Stimulated activated memory B cell treated with anti-CD40 and anti-IgM and Interleukin-4, amounts not matched to agents 10 μg/mL and 1 μg/mL and 100 μg/mL, for 72 hours (primary cell): ENCODE measurements at places on chromosomes 11 and 22.

DNA sequence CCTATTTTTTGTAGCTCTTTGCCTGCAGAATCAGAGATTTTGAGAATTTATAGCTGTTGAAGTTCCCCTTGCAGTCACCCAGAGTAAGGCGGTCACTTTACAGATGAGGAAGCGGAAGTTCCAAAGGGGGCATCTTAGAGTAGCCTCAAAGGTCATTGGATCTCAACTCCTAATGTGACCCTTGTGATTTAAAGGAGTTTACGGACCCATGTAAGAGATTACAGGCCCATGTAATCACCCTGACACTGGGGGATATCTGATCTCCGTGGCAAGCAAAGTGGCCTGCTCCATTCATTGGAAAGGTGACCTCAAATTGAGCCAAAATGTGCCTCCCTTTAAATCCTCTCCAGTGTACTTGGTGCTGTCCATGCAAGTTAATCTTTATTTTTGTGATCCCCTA is 15.7 kb downstream of the P2RX3 start:
- ATAC-seq: no peak

GRCh38 chr22:30015229-30015797 is 65.0 kb upstream of the HORMAD2 start:
- ATAC-seq: no peak

DNA sequence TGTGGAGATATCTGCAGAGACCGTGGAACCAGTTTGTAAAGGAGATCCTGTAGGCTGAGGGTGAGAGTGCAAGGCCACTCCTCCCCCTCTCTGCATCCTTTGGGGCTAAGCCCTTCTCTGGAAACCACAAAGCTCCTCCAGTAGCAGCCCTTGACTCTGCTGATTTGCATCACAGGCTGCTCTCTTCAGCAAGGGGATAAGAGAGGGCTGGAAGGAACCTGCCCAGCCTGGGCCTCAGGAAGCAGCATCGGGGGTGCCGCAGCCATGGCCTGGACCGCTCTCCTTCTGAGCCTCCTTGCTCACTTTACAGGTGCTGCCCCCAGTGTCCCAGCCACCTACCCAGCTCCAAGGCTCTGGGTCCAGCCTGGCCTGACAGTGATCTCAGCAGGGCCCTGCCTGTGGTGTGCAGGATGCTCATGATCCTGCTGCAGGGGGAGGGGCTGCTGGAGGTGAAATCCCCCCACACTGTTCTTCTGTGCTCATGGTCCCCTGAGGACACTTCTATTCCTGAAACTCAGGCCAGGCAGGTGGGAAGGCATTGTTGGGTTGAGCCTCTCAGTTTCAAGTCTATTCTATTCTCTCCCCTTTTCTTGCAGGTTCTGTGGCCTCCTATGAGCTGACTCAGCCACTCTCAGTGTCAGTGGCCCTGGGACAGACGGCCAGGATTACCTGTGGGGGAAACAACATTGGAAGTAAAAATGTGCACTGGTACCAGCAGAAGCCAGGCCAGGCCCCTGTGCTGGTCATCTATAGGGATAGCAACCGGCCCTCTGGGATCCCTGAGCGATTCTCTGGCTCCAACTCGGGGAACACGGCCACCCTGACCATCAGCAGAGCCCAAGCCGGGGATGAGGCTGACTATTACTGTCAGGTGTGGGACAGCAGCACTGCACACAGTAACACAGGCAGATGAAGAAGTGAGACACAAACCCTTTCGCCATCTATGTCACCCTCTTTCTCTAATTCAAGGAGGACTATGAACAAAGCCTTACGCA is 68.5 kb upstream of the IGLL5 start:
- peak; percentile 76 for ATAC-seq

- ATAC-seq: no peak
Measured at GRCh38 chr22:25402160-25402500, 162.3 kb upstream of the GRK3 start.

DNA sequence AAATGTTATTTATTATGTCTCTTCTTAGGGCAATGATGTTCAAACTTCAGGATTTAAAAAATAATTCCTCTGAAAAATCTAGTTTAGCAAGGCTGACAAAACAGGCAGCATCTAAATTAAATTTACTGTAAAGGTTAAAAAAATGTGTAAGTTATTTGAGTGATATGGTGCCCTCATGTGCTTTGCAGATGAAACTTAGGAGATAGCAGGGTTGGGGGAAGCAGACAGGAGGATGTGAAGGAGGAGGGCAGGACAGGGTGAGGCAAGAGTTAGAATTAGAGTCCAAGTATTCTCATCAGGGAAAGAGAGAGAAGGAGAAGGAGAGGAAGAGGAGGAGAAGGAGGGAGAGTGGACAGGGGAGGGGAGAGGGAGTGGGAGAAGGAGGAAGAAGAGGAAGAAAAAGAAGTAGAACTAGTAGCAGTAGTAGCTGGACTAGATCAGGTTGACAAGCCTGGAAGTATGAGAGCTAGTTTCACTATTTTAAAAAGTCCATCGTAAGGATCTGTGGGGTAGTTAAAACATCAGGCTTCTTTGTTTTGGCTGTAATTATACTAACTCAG is 141.2 kb upstream of the SESN3 start:
- no peak for ATAC-seq

DNA sequence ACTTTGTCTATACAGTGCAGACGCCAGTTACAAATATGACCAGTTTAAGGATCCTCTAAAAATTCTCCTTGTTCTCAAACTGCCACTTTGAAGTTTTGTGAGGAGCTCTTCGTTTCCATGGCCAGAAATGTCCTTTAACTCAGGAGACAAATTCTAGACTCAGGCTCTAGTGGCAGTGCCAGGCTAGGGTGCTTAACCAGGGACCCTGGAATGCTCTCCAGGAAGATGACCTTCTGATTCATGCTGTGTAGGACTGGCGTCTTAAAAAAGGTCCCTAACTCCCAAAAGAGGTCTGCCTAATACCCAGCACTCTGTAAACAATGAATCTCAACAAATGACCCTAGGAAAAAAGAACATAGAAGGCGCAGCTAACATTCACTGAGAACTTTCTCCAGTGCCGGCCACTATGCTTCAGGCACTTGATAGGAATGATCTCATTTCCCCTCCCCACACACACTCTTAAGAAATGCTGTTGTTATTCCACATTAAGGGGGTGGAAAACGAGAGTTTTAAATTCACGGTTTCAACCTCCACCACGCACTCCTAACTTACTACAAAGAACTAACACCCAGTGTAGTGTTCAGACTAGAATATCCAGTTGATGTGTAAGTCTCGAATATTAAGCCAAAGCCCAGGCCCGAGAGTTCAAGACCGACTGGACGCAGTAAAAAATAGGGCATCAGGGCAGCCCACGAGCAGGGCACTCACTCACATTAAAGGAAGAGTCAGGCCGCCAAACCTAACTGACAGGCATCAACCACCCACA is 747 bp downstream of the NXF1 start:
- ATAC-seq: no peak

GRCh38 chr11:125132596-125132995 is 21.2 kb upstream of the TMEM218 start:
- ATAC-seq: no peak

GRCh38 chr11:104813532-104813931 is 84.7 kb downstream of the CASP12 start:
- ATAC-seq: no peak

GRCh38 chr11:5504403-5504921 is 5.3 kb downstream of the UBQLN3 start:
- ATAC-seq: no peak

DNA sequence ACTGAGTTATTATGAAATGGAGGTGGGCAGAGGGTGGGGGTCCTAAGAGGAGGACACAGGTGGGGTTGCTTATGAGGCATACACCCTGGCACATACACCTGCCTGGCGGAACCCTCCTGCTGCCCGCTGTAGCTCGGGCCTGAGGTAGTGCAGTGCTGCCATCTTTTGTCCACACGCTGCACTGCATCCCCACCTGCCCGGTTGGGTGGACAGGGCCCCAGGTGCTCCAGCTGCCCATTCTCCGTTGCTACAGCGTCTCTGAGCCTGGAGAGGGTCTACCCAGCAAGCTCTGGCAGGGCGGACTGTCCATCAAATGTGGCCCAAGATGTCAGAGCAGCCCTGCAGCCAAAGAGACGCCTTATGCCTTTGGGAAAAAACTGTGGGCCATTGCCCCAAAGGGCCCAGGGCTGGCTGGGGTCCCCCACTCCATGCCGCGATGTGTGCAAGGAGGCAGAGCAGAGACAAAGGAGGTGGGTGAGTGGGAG is 131.2 kb downstream of the BUD13 start:
- no peak for ATAC-seq

DNA sequence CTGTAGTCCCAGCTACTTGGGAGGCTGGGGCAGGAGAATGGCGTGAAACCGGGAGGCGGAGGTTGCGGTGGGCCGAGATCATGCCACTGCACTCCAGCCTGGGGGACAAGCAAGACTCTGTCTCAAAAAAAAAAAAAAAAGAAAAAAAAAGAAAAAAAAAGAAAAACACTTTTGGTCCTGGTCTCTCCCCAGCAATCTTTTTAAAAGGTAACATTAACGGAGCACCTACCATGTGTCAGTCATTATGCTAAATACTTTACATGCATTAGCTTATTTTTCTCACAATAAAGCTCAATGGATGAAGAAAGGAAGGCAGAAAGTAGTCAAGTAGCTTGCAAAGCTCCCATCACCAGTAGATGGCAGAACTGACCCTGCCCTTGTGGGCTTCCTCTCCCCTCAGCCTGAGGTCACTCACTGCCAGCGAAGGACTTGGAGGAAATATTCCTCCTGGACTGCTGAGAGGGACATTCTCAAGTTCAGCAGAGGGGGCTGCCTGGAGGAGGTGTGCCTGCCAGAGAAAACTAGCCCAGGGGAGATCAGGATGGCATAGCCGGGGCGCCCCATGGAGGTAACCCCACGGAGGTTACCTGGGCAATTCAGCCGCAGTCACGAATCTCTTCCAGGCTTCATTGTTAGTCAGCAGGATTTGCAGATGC is 15.5 kb downstream of the APOL3 start:
- peak; percentile 62 for ATAC-seq

DNA sequence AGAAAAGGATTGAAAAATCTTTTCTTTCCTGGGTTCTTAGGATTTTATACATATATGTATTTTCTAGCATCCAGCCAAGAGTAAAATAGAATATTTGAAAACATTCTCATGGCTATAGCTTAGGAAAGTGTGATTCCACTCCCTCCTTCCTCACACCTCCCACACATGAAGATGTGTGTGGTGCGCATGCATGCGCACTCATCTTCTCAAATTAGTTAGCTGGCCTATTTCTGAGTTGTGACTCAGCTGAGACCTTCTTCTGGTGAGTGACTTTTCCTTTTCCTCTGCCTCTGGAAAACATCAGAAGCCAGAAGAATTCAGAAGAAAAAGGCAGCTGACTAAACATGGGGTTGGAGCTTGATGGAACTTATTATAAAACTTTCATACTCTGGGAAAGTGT is 149.8 kb downstream of the OR4C45 start:
- ATAC-seq: no peak

DNA sequence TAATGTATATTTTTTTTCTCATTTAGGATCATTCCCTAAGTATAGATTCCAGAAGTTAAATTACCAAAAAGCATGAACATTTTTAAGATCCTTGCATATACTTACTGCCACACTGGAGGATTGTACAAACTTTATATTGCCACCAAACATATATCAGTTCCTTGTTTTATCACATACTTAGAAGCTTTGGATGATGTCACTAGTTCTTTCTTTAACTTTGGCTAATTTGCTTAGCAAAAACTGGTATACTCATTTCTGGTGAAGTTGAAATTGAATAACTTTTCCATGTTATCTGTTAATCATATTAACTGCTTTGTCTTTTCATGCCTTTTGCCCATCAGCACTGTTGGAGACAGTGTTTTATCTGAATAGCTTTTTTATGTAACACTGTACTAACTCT is 31.6 kb upstream of the PRDM10 start:
- no peak for ATAC-seq

- ATAC-seq: no peak
Measured at GRCh38 chr22:28406246-28406645, 273.4 kb downstream of the TTC28 start.

DNA sequence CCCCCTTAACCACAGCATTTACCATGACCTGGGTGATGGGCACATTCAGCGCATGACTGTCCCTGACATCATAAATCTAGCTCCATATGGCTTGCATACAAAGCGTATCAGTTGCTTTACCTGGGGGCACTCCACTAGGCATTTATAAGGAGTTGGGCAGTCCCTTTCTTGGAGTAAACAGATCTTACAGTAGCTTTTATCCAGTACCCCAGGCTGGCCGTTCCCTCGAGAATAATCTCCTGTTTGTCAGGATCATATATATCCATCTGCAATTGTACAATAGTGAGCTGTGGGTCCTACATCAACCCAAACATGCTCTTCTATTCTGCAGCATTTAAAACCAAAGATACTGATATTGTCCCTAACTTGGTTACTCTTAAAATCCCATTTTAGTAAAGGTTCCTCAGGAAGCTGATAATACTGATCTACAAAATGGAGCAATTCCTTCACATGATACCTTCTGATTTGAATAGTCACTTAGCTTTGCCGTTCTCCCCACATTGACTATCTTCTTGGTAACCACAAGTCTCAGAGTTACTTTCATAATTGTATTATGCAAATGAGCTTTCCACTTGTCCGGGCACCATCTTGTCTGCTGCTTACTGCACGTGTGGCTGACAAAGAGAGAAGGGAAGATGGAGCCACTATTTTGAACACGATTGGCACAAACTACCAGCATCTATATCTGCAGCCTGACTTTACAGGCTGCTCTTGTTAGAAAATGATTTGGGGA is 205.0 kb downstream of the CWF19L2 start:
- ATAC-seq: peak; percentile 64

DNA sequence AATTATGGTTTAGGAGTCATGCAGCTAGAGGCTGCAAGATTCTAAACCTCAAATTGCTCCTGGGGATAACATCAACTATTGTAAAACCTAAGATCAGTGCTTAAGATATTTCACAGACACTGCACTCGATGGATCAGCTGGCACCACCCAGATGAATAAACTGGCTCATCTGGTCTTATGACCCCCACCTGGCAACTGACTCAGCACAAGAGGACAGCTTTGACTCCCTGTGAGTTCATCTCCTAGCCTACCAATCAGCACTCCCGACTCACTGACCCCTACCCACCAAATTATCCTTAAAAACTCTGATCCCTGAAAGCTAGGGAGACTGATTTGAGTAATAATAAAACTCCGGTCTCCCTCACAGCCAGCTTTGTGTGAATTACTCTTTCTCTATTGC is 782 bp upstream of the TTC12 start:
- ATAC-seq: no peak

DNA sequence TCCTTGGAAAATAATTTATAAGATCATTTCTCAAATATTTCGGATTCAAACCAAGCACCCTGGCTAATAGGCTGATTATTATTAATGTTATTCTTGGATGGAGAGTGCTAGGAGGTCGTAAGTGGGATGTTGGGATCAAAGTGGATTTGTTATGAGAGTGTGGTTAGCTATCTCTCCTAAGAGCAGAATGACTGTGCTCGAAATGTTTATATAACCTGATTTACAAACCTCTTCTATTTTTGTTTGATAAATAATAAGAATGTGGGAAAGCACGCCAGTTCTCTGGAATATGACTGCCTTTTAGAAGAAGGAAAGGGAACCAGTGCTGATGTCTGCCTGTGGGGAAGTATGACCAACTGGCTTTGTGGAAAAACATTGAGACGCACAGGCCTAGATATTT is 527.5 kb downstream of the NTM start:
- no peak for ATAC-seq

- ATAC-seq: no peak
Measured at GRCh38 chr11:84671325-84671999, 955.7 kb downstream of the DLG2 start.
